ENCODE measurements at places on chromosomes 3 and 15.

GRCh38 chr15:48031973-48032372, 88.8 kb upstream of the SLC24A5 start:
- no peak for DNase-seq

GRCh38 chr3:184186184-184186901, at the start of gene ABCF3:
Gene ABCF3, plus strand, starts transcription at chr3:184186199. Its CDS starts 9 bp downstream, at chr3:184186208.
- no peak for DNase-seq

DNA sequence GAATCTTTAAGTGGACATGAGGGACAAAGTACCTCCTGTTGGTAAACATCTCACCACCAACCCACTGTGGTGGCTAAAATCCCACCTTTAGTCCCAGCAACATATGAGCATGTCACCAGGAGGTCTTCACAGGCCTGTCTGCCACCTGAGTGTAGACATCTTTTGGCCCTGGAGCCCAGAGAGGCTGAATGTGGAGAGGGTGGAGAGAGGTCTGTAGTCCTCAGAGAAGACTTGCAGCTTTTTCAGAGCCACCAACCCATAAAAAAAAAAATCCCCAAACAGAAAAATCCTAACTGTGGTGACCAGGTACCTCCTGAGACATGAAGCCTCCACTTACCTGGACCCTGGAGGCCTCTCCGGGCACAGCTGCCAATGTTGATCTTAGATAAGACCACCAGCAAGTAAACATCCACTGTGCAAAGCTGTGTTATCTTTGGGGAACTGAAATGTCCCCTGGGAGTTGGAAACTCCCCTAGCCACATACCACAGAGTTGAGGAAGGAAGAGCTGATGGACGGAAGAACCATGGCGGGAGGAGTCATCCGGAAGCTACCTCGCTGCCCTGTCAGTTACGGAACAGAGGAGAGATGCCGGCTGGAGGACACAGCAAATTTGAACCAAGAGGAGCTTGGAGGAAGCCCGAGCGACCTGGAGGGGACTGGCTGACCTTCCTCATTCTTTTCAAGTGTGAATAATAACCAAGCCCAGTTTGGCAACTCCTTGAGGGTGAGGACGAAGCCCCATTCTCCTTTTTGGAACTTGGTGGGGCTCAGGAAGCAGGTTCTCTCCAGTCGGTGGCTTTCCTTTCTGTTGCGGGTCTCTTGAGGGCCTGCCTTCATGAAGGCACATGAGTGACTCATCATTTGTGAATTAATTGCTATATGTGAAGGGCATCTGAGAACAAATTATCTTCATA, at the start of gene GHRL:
Gene GHRL (minus strand): TSS at position 443 of the 915 bp plus-strand sequence. CDS start 2,767 bp downstream, outside the sequence.
- DNase-seq = no peak

DNA sequence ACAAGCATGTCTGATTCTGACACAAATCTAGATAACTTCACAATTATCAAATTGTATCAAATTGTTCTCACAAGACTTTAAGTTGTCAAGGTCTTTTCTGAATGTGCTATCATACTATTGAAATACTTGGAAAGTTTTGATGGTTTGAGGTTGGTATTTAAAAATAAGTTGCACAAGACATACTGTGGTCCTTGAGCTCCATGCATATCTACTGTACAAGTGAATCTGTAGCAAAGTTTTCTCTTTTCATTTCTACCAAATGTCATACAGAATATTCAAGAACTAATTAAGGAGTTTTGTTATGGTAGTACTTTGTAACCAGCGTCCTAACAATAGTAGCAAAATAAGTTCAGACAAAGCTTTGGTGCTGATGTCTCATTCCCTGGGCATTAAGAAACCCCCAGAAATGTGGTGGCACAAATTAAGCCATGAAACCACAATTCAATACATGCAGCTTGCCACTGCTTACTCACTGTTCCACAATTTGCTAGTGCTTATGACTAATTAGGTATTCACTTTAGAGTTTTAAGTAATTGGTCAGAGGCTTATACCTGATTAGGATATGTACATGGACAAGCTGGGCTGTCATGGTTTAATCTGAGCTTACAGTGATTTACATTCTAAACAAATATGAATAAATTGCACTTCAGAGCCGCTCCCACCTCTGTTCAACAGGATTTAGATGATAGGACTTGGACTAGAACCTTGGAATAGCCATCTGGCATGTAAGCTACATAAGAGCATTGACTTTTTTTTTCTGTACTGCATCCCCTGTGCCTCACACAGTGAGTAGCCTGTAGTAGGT, 8.8 kb downstream of the TBC1D23 start:
- no peak for DNase-seq

DNA sequence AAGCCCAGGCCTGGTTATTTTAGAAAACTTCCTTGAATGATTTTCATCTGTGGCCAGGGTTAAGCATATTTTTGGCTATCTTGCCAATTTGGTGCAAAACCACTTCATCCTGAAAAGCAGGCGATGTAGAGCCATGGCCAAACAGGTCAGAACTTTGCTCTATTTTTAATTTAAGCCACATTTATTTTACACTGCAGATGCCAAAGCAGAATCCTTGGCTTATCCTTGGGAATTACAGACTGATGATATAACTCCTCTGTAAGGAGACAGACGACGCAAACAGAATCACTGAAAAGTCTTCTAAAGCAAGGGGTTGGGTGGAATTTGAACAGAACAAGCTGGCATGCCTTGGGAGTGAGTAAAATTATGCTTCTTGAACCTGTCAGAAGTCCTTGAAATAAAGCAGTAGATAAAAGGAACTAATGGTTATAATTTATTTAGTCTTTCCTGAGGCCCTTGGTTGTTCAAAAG, 121.9 kb downstream of the CHST2 start:
- no peak for DNase-seq

GRCh38 chr3:177050501-177051237, 146.6 kb downstream of the TBL1XR1 start:
- no peak for DNase-seq

- DNase-seq = no peak
Measured at GRCh38 chr15:29467091-29467490, 197.5 kb upstream of the NSMCE3 start.

GRCh38 chr15:62821384-62822131, 221.0 kb upstream of the TPM1 start:
- DNase-seq = no peak

GRCh38 chr3:13142552-13143380, 69.5 kb upstream of the IQSEC1 start:
- DNase-seq = no peak

GRCh38 chr15:90295270-90295648, 29.8 kb downstream of the NGRN start:
- no peak for DNase-seq

DNA sequence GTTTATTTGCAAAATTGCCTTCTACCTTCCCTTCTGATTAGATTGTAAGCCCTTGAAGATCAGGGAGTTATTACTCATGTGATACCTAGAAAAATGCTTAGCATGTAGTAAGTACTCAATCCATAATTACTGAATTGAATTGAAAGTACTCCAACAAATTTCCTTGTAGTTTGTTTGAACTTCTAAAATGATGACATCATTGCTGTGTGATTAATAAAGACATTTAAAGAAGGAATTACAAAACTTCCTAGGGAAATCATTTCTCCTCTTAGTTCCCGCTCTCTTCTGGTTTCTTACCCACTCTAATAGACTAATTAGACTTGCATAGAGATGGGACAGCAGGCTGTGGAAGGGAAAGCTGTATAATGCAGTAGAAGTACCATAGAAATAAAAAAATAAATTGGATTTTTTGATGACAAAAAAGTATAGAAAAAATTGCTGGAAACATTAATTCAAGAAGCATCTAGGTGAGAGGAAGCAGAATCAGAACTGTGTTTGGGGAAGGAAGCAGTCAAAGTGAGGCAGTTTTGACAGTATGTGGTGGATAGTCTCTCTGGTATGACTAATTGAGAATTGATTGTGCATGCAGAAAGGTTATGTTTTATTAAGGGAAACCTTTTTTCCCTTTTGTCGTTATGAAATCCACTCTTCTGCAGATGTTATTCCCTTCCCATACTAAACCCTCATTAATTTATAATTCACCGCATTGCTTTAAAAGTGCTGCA, 93.0 kb downstream of the ALCAM start:
- no peak for DNase-seq

DNA sequence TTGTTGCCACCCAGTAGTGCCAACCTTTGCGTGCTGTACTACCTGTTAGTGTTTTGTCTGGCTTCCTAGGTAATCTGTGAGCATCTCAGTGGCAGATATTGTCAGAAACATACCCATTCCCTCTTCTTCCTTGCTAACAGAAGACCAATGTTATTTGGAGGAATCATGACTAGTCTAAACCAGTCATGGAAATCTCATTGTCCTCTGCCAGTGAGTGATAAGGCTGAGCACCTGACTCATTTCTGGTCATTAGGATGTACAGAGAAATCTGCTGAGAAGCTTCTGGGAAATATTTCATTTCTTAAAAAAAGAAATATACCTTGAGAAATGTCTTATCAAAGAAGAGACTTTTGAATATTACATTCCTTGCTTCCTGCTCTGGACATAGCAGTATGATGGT, 70.1 kb upstream of the CDV3 start:
- DNase-seq = no peak

GRCh38 chr3:58347984-58348383, 15.3 kb downstream of the PXK start:
- no peak for DNase-seq

DNA sequence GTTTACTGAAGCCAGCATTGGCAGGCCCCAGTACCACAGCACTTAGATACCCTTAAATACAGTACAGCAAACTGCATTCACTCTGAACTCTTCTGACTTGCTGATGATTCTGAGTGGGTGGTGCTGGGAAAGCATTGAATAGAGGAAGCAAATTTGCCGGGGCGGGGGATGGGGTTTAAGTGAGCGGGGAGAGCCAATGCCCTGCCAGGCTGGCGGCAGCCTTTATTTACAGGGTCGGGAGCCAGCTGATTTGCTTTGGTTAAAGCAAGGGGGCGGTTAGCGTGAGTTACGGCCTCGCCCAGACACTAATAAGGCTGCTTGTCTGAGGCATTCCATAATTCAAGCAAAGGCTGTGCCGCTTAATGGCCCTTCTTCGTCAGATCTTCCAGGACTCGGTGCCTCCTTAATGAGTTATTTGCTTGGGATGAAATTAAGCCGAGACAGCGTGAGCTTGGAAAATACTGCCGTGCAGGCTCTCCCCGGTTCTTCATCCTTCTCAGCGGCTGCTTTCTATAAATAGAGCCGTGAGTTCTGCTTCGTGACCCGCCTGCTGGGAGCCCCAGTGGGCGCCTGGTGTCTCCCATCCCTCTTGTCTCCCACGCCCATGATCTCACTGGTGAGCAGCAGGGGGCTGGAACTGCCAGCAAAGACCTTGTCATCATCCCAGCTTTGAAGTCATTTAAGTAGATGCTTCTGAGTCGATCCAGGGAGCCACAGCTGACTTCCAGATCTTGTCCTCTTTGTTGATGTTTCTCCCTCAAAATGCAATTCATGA, 25.8 kb downstream of the SPSB4 start:
- DNase-seq = peak; percentile 2

DNA sequence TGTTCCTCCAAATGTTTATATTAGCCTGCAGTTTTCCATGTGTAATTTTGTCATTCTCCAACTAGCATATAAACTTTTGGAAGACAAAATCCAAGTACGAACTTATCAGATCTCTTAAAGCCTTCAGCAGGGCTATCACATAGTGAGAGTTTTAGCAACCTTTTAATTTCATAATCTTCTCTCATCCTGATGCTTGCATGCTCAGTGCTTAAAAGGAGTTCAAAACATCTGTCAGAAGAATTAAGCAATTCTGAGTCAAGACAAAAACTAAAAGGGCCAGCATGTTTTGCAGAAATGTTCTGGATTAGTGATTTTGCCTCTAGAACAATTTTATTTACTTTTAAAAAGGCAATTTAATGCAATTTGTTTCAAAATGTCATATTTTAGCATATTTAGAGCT, 73.4 kb upstream of the SLC2A2 start:
- no peak for DNase-seq

GRCh38 chr3:159237226-159237625, 435.4 kb downstream of the MFSD1 start:
- no peak for DNase-seq

- DNase-seq = no peak
Measured at GRCh38 chr3:105999856-106000255, 131.0 kb upstream of the CBLB start.

- no peak for DNase-seq
Measured at GRCh38 chr3:170905862-170906261, 2.6 kb downstream of the EIF5A2 start.

GRCh38 chr3:105868431-105868741, 426 bp downstream of the CBLB start:
- DNase-seq = peak; percentile 23

GRCh38 chr15:79524531-79524930, 92.4 kb downstream of the MINAR1 start:
- no peak for DNase-seq

DNA sequence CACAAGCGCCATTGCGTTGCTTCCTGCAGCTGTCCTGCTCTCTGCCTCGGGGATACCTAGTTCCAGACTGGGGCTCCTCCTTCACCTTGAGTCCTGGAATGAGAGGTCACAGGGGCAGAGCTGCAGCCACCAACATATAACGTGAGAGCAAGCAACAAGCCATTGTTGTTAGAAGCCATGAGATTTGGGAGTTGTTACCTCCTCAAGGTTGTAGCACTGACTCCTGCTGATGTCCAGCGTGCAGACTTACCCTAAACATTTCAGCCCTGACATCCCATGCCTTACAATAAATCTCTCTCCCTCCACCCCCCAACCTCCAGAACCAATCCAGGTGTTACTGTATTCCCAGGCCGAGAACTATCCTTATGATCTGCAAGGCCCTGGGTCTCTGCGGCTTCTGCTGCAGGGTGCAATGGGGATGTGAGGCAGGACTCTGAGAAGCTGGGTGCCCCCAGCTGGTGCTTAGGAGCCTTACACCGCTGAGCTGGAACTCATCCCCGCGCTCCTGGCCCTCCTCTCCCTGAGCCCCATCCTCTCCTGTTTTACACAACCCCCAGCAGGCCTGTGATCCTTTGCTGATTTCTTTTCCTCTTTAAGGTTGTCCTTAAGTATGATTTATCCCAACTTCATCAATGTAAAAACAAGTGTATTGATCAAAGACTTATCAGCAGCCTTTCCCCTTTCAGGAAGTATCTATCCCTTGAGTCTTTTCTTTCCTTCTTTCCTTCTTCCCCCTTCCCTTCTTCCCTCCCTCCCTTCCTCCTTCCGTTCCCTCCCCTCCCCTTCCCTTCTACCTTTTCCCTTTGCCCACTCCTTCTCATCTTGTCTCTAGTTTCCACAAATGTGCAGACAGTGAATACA, 84.2 kb upstream of the ABHD2 start:
- DNase-seq = no peak

DNA sequence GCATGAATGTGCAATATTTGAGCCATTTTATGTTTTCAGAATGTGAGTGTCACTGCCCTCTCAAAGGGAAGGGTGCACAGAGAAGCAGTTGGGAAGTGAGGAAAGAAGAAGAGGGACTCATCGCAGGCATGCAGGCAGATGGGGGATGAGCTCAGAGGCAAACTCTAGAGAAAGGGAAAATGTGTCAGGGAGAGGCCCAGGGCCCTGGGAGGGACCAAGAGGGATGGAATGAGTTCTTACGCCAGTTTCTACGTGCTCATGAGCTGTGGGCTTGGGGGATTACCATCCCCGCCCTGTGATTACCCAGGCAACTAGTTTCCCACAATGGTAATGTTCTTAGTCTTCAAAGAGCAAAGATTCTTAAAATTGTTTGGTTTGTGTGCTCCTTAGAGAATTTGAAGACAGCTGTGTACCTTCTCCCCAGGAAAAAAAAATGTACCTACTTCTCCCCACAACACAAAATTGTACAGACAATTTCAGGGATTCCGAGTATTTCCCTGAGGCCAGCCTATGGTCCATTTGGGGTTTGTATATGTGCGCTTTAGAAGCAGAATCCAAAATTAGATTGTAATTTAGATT, 17.8 kb downstream of the GCSAM start:
- no peak for DNase-seq

- no peak for DNase-seq
Measured at GRCh38 chr3:77685713-77686112, 645.8 kb downstream of the ROBO2 start.

- DNase-seq = no peak
Measured at GRCh38 chr3:136621628-136622027, 130.6 kb downstream of the STAG1 start.

Measured in stimulated activated CD8-positive, alpha-beta memory T cell treated with anti-CD3 and anti-CD28 coated beads, Interleukin-2, amount 100 ng/mL, for 48 hours (primary cell).